ENCODE measurements at places on chromosomes 3 and 15.
A peak's percentile ranks its signal among the peaks of the same experiment; 100 is the strongest.

GRCh38 chr3:77933926-77934325 lies 894.0 kb downstream of the ROBO2 start:
- DNase-seq, result no peak

DNA sequence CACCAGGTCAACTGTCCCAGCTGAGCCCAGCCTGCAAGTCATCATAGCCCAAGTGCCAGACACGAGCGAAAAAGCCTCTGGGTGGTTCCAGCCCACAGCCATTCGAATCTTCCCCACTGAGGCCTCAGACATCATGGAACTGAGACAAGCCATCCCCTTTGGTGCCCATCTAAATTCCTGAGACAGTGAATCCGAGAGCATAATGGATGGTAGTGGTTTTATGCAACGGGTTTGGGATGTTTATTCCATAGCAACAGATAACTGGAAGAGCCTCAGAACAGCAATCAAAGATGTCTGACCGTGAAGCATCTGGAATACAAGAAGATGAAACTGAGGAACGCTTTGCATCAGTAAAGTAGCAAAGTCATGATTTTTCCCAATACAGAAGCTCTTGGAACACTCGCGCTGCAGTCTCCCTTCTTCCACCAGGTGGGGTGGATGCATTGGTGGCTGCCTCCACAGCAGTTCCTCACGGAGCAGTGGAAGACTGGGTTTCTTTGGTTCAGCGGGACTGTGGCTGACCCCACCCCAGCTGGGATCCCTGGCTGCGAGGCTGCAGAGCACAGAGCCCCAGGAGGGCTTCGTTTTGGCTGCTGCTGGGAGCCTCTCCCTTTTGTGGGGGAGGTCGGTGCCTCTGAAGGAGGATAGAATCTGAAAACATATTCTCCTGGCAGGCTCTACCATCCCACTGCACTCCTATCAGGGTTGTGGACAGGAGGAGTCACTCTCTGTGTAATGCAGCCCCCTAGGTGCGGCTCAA lies 26.4 kb upstream of the PDE8A start:
- DNase-seq, result peak; percentile 78

- DNase-seq, result no peak
Observed at GRCh38 chr3:196003611-196004010, 78.3 kb downstream of the TFRC start.

DNA sequence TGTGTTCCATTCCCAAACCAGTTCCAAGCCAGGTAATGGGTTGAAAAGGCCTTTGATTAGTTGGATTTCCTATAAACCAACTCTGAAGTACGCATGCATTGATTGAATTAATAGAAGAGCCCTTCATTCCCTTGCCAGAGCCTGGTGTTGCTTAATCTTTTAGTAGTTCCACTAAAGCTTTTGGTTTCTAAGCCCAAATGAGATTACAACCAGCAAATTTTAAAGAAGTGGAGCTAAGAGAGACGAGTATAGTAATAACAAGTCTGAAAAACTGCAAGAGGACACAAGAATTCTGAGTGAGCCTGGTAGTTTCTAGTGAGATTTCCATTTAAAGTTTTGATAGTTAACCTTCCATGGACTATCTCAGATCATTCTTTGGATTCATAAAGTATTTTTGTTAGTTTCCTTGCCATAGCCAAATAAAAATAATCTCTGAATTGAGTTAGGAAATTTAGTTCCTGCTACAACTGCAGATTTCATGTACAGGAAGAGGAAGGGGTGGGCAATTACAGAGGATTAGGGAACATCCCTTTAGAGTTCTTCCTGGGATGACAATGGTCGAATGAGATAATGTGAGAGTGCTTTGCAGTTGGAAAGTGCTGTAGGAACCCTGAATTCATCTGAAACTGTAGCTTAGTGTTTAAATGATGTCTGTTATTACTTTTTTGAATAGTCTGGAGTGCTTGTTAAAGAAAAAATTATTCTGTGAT lies 136.8 kb downstream of the FNDC3B start:
- DNase-seq, result peak; percentile 38

DNA sequence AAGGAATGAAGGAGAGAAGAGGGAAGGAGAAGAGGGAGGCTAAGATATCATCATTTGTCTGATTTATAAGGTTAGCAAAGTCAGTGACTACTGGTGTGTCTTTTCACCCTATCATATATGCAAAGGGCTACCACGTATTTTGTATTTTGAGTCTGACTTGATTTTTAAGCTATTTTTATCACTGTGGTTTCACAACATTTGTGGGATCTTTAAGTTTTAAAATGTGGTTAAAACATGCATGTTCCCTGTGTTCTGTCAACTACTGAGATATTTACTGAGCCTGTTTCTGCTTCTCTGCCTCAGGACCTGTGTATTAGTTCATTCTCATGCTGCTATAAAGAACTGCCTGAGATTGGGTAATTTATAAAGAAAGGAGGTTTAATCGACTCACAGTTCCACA lies 22.5 kb upstream of the SPTSSB start:
- no peak for DNase-seq

DNA sequence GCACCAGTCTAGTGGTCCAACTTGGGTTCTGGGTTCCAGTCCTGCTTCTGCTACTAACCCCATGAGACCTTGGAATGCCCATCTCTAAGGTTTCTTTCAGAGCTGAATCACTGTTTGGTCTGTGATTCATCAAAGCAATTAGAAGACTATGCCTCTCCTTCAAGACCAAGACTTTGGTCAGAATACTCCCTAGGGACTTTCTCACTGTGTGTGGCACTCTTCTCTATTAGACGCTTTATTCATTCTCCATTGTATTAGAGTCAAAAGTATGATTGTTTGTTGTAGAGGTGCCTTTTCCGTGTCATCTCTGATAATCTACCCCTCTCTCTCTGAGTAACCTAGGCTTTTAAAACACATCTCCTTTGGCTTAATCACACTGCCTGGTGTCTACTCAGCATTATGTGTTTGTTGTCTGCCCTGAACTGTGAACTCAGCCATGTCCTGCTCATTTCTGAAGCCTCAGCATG lies 90.5 kb downstream of the LPP start:
- DNase-seq, result no peak

- DNase-seq, result no peak
Observed at GRCh38 chr3:32685543-32686185, 676 bp downstream of the CNOT10 start.

GRCh38 chr3:73546961-73547360 lies 77.8 kb downstream of the PDZRN3 start:
- no peak for DNase-seq

DNA sequence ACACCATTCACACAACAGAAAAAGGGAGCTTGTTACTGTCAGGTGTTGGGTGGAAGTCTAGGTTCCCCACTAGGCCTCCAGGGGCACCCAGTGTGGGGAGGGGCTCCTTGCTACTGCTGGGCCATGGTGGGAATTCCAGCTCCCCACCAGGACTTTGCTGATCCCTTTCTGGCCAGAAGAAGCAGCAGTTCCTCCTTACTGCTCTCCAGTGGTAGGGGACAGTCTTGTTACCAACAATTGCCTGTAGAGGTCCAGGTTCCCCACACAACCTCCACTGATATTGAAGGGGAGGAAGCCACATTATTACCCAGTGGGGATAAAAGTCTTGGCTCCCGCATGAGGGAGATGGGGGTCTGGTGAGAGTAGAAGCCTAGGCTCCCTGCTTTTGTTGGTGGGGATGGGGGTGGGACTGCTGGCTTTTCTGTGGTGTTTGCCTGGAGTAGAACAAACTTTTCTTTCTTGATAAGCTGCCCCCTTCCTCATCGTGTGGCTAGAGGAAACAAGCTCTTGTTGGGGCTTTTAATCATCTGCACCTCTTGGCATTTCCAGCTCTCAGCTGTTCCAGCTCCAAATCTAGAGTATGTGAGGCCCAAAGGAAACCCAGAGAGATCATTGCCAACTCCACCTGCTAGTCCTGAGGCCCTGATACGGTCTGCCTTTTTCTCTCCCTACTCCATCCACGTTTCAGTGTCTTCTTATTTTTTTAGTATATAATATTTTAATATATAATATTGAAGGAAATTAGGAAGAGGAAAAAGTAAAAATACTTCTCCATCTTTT lies 824.2 kb downstream of the AGBL1 start:
- DNase-seq, result no peak

GRCh38 chr3:44885618-44886017 lies 11.2 kb downstream of the TGM4 start:
- no peak for DNase-seq

GRCh38 chr15:47813748-47814384 lies 96.6 kb downstream of the SEMA6D start:
- no peak for DNase-seq

DNA sequence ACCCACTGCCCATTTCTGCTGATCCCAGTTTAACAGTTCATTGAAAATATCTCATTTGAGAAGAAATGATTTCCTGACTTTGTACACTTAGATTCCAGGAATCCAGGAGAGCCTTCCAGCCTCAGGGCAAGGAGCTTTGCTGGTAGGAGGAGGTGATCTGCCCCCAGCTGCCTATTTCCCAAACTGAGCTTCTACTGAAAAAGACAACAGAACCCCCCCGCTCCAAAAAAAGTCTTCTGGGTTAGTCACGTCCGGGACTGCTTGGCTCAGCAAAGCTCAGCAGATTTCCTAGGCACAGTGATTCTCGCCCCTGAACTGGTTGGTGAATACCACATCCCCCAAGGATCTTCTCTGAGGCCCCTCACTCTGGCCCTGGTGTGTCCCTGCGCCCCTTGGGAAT lies 13.1 kb downstream of the SLC6A6 start:
- no peak for DNase-seq

- DNase-seq, result no peak
Observed at GRCh38 chr3:15955968-15956367, 158.2 kb upstream of the ANKRD28 start.

DNA sequence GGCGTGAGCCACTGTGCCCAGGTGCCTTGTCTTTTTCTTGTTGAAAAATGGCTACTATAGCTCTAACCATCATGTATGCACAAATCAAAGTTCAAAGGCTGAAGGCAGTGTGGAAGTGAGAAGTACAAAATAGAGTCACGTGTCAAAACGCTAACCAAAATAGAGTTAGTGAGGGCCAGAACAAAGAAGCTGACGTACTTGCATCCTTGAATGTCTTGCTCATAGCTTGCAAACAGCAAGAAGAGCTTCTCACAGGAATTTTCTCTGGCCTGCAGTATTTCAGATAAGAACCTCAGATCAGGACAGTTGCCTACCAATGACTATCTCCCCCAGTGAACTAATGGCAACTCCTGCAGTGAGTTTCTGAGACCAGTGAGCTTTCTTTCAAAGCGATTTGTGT lies 713.5 kb downstream of the GRM7 start:
- DNase-seq, result no peak

DNA sequence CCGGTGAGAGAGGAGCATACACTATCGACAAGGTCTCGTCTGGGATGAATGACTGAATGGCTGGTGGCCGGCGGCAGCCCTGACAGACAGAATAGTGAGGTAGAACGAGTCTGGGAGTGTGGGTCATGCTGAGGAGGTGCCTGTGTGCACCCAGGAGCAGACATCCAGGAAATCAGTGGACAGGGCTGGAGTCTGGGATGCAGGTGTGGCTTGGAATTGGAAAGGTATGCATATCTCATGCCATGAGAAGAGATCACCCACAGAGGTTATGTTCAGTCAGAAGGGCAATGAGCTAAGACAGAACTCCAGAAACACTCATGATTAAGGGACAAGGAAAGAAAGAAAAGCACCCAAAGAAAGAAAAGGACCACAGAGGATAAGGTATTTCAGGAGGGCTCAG lies 20.8 kb downstream of the HACD2 start:
- DNase-seq, result no peak
